ENCODE measurements at places on chromosomes 7 and 10.

- peak; percentile 70 for DNase-seq
Measured at GRCh38 chr10:113126229-113127201, 176.5 kb downstream of the TCF7L2 start.

DNA sequence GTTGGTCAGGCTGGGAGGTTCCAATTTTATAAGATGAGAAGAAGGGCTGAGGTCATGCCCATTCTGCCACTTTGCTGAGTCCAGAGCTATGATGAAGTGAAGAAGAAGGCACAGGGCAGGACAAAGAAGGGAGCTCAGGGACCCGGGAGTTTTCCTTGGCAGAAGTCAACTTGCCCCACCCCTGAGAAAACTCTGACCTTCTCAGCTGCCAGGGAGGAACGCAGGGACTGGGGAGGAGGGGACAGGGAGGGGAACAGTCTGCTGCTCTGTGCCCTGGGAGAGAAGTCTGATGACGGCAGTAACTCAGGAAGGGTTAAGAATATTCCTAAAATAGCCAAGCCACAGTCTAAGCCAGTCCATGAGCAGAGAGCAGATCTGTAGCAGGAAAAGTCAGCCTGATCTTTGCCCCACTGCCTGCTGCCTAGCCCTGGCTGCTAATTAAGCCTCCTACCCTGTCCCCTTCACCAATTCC, 11.7 kb downstream of the ADIRF start:
- peak; percentile 93 for DNase-seq

- no peak for DNase-seq
Measured at GRCh38 chr10:78426181-78426580, 392.5 kb downstream of the RPS24 start.

GRCh38 chr7:122416336-122416735, 111.8 kb upstream of the FEZF1 start:
- no peak for DNase-seq

GRCh38 chr7:84364708-84365107, 170.1 kb upstream of the SEMA3A start:
- no peak for DNase-seq

- DNase-seq, result no peak
Measured at GRCh38 chr7:69414555-69414954, 183.7 kb upstream of the AUTS2 start.
